Activated CD8-positive, alpha-beta T cell treated with anti-CD3 and anti-CD28 coated beads for 36 hours (primary cell): ENCODE measurements at places on chromosomes 1 and 21. TPM values are rescaled to one million over a fixed set of nuclear protein-coding genes. Genes with fewer than 3 reads are reported as not detected.

DNA sequence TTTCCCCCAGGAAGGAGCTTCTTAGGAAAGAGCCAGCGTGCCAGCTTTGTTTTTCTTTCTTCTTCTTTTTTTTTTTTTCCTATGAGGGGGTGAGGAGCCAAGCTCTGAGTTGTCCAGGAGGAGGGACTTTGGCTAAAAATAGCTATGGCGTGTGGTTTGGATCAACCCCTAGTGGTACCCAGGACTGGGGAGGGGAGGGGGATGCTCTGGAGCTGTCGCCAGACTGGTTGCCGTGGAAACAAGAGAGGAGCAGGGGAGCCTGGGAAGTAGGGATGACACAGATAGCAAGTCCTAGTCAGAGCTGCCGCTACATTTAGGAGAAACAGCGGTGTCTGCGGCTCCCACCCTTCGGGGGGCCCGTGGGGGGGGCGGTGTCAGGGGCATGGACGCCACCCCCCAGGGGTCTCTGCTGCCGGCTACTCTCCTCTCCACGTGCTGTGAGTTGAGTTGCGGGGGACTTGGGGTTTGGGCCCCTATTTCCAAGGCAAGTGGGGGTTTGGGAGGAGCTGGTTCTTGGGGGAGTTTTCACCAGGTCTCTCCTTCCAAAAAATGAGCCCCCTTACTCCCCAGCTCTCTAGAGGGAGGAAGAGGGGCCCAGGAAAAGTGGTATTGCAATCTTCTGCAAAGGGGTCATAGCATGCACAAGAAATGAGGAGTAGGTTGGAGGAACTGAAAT, at the start of gene KCNJ9:
TSS of gene KCNJ9 (plus strand) at position 278 of the 676 bp plus-strand sequence. CDS start 2,493 bp downstream, outside the sequence.
- peaks cover 17% of the 10 kb centered on the region for H3K4me1 ChIP-seq
- peaks cover 48% of the 10 kb centered on the region for H3K27me3 ChIP-seq
- H3K36me3 ChIP-seq, result peaks cover 11% of the 10 kb centered on the region
- H3K4me3 ChIP-seq, result no peak within 1 kb of the TSS
- DNase-seq, result no peak

CRNN gene
- total RNA-seq, result not detected

- peaks cover 41% of the 10 kb centered on the region for H3K36me3 ChIP-seq
- H3K4me1 ChIP-seq, result peaks cover 7% of the 10 kb centered on the region
- H3K4me3 ChIP-seq, result no peak overlapping the region
- no peak for DNase-seq
- H3K27me3 ChIP-seq, result no peaks in the 10 kb centered on the region
- H3K27ac ChIP-seq, result no peak overlapping the region
Observed at GRCh38 chr1:180425952-180426351, 76.4 kb downstream of the ACBD6 start.

DNA sequence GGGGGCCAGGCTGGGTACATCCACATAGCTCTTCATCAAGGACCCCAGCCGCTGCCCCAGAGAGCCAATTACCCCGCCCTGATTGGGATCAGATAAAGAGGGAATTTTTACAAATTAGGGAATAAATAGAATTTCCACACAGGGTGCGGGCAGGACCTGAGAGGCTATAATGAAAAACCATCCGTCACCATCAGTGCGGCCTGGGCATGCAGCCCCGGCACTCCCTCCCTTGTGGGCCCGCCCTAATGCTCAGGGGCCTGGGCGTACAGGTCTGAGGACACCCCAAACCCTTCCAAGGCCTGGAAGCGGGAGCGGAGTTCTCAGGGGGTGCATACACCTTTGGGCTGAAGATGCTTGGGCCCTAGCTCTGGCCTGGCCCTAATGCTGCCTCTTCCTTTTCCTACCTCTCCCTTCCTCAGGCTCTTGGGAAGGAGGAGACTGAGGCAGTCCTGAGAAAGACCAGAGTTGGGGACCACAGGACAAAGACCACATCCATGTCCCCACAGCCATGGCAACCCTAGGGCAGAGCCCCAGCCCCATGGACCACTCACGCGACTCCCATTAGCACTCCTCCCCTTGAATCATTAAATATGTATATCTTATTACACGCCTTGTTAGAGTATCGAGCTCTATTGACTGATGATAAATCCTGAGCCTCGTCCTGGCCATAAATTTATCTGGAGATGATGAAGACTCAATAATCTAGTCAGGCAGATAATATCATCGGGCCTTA, 16.3 kb downstream of the DMAP1 start:
- H3K27ac ChIP-seq, result no peak overlapping the region
- peaks cover 4% of the 10 kb centered on the region for H3K36me3 ChIP-seq
- no peak overlapping the region for H3K4me3 ChIP-seq
- no peaks in the 10 kb centered on the region for H3K4me1 ChIP-seq
- no peak for DNase-seq
- no peaks in the 10 kb centered on the region for H3K27me3 ChIP-seq

ZMPSTE24 gene
- 21.2 TPM for total RNA-seq

DNA sequence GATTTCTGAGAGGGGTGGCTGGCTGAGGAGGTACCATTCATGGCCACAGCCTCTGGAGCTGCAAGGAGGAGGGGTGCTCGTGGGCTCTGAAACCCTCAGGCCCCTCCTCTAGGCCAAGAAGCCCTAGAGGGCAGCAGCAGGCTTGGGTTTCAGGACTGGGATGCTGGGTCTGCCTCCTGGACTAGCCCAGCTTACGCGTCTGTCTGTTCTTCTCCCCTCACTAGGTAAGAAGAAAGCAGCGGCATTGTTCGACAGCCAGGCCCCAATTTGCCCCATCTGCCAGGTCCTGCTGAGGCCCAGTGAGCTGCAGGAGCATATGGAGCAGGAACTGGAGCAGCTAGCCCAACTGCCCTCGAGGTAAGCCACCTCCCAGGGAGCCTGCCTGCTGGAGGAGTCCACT, 60.3 kb downstream of the TMEM53 start:
- no peaks in the 10 kb centered on the region for H3K36me3 ChIP-seq
- no peak for DNase-seq
- H3K4me3 ChIP-seq, result no peak overlapping the region
- H3K27me3 ChIP-seq, result no peaks in the 10 kb centered on the region
- no peak overlapping the region for H3K27ac ChIP-seq
- no peaks in the 10 kb centered on the region for H3K4me1 ChIP-seq

EPHA10 gene
- not detected for total RNA-seq

FCRL2 gene
- total RNA-seq, result not detected

RNF2 gene
- total RNA-seq, result 21.4 TPM

DNA sequence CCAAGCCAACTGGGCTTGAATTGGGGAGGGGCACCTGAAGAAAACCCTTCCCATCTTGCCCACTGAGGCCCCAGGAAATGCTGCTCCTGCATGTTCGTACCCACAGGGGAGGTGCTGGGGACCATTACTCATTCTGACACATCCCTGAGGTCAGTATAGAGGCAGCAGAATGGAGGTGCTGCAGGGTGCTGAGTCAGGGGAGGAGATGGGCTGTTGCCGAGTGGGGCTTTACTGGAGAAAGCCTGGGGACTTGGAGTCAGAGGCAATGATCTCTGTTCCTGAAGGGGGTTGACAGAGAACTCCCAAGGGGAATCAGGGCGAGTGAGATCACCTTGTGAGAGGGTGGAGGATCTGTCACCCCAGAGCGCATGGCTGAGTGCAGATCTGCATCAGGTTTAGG, 40.2 kb upstream of the KCNA10 start:
- H3K36me3 ChIP-seq, result no peaks in the 10 kb centered on the region
- H3K4me1 ChIP-seq, result no peaks in the 10 kb centered on the region
- no peak for DNase-seq
- no peak overlapping the region for H3K27ac ChIP-seq

CCDC185 gene
- total RNA-seq, result not detected

DNA sequence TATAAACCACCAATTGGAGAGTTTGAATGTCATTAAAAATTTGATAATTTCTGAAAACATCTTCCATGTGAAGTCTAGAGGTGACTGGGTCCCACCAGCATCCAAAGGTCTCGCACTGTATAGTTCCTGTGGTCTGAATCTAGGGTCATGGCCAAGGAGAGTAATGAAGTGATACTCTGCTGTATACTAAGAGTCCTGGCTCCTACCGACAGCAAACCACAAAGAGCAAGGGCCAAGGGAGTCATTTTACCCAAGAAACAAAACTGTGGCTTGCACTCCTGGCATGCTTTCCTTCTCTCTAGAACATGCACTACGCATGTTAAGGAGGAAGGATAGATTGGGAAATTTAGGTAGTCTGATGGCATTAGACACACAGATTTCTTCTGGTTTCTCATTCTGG, 115.6 kb downstream of the BRINP2 start:
- H3K4me3 ChIP-seq, result no peak overlapping the region
- no peaks in the 10 kb centered on the region for H3K27me3 ChIP-seq
- H3K4me1 ChIP-seq, result no peaks in the 10 kb centered on the region
- no peaks in the 10 kb centered on the region for H3K36me3 ChIP-seq

DNA sequence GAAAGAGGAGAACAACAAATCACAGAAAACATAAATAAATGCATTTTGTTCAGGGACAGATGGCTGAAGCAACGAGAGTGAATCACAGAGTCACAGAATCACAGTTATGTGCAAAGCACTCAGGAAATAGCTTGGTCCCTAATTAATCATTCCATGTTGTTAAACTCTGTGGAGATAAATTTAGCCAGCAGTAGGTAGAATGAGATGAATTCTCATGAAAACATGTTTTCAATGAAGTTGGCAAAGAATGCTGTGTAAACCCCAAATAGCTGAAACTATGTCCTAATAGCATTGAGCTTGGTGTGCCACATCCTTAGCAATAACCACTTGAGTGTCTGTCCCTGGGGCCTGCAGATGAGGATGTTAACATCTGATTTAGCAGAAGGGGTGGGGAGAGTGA, 20.4 kb downstream of the LEPR start:
- no peak overlapping the region for H3K4me3 ChIP-seq
- H3K27ac ChIP-seq, result no peak overlapping the region
- H3K4me1 ChIP-seq, result no peaks in the 10 kb centered on the region
- H3K36me3 ChIP-seq, result peaks cover 3% of the 10 kb centered on the region
- H3K27me3 ChIP-seq, result no peaks in the 10 kb centered on the region

- no peak overlapping the region for H3K4me3 ChIP-seq
- no peak overlapping the region for H3K27ac ChIP-seq
- H3K4me1 ChIP-seq, result no peaks in the 10 kb centered on the region
- no peaks in the 10 kb centered on the region for H3K36me3 ChIP-seq
Observed at GRCh38 chr1:98342566-98342965, 319.0 kb upstream of the SNX7 start.

- no peak overlapping the region for H3K4me3 ChIP-seq
- no peak overlapping the region for H3K27ac ChIP-seq
- peaks cover 41% of the 10 kb centered on the region for H3K36me3 ChIP-seq
- no peaks in the 10 kb centered on the region for H3K4me1 ChIP-seq
- DNase-seq, result no peak
Observed at GRCh38 chr1:245855846-245856730, 651.0 kb downstream of the SMYD3 start.

AGMAT gene
- 21.9 TPM for total RNA-seq

DNA sequence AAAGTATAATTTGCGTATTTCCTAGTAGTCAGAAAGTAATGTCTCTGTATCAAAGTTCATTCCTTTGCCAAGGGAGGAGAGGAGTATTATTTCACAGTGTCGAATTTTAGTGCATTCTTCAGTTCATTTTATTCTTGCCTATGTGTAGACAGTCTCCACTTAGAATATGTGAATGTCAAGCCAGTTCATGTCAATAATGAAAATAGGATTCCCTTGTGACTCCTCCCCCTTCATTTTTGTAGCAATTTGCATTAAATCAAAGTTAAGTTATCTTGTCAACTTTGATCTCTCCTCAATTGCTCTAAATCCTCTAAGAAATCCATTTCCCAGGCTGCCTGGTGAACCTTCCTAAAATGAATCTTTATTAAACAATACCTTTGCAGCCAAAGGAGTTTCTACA, 179.1 kb downstream of the SLC44A5 start:
- no peak overlapping the region for H3K4me3 ChIP-seq
- no peak for DNase-seq
- no peaks in the 10 kb centered on the region for H3K36me3 ChIP-seq
- H3K27ac ChIP-seq, result no peak overlapping the region

GRCh38 chr21:29501451-29501850, 202.7 kb downstream of the BACH1 start:
- H3K27me3 ChIP-seq, result no peaks in the 10 kb centered on the region
- H3K4me3 ChIP-seq, result no peak overlapping the region
- DNase-seq, result no peak
- H3K36me3 ChIP-seq, result peaks cover 33% of the 10 kb centered on the region
- peaks cover 4% of the 10 kb centered on the region for H3K4me1 ChIP-seq

DNA sequence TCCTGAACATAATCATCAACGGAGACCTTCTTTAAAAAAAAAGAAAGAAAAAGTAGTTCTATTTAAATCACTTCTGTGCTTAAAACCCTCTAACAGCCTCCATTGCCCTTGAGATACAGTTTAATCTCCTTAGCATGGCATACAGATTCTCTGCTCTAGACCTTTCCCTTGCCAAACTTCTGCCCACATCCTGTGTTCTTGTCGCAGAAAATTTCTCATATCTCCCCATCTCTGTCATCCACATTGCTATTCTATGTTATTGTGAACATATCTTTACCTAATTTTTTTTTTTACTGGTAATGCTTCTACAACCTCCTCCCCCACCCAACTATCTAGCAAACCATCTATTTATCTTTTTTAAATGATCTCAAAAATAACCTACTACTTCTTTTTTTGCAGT, 135.7 kb upstream of the PROX1 start:
- peak; percentile 7 for DNase-seq
- H3K36me3 ChIP-seq, result no peaks in the 10 kb centered on the region

CELSR2 gene
- 3.1 TPM for total RNA-seq

GRCh38 chr1:224168859-224169380, 14.1 kb upstream of the DEGS1 start:
- H3K36me3 ChIP-seq, result peaks cover 6% of the 10 kb centered on the region
- peak overlapping the region; percentile 43 for H3K4me3 ChIP-seq
- peak overlapping the region; percentile 70 for H3K27ac ChIP-seq
- H3K27me3 ChIP-seq, result no peaks in the 10 kb centered on the region
- peaks cover 33% of the 10 kb centered on the region for H3K4me1 ChIP-seq
- peak; percentile 38 for DNase-seq

LAD1 gene
- not detected for total RNA-seq

DNA sequence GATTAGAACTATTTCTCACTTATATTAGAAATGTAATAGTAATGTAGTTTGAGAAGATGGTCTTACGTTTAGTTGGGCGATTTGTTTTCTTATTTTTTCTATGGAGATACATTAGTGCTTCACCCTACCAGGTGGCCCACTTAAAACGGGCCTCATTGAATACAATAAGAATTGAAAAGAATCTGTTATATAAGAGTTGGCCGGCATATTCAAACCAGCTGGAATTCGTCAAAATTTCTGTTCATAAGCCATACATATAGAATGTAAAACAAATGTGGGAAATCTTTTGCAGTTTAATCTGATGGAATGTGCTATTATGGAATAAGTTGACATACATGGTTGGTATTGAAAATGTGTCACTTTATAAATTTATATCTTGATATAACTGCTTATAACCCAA, 96.4 kb upstream of the C1orf105 start:
- H3K27ac ChIP-seq, result no peak overlapping the region
- H3K36me3 ChIP-seq, result peaks cover 4% of the 10 kb centered on the region
- no peak overlapping the region for H3K4me3 ChIP-seq
- no peaks in the 10 kb centered on the region for H3K27me3 ChIP-seq
- H3K4me1 ChIP-seq, result no peaks in the 10 kb centered on the region
